ENCODE measurements at places on chromosomes 5 and 9.
A peak's percentile ranks its signal among the peaks of the same experiment; 100 is the strongest.

DNA sequence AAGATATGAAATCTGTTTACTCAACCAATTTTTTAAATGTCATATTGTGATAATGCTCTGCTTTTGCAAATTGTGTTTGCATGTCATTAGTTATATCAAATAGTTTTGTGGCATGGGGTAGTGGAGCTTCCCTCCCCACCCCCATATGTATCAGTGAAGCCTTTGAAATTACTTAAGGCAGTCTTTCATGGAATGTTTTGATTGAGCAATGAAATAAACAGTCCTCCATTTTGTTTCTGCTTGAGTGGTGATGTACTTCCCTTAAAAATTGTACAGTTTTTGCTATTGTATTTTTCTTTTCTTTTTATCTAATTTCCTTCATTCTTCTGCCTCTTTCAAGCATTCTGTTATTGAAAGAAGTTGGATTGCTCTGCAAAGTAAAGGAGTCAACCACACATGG is 3.5 kb downstream of the SOWAHA start:
- DNase-seq: no peak

- no peak for DNase-seq
Observed at GRCh38 chr5:7376871-7377270, 19.1 kb upstream of the ADCY2 start.

GRCh38 chr5:53917095-53917494 is 356.7 kb downstream of the NDUFS4 start:
- DNase-seq: no peak

DNA sequence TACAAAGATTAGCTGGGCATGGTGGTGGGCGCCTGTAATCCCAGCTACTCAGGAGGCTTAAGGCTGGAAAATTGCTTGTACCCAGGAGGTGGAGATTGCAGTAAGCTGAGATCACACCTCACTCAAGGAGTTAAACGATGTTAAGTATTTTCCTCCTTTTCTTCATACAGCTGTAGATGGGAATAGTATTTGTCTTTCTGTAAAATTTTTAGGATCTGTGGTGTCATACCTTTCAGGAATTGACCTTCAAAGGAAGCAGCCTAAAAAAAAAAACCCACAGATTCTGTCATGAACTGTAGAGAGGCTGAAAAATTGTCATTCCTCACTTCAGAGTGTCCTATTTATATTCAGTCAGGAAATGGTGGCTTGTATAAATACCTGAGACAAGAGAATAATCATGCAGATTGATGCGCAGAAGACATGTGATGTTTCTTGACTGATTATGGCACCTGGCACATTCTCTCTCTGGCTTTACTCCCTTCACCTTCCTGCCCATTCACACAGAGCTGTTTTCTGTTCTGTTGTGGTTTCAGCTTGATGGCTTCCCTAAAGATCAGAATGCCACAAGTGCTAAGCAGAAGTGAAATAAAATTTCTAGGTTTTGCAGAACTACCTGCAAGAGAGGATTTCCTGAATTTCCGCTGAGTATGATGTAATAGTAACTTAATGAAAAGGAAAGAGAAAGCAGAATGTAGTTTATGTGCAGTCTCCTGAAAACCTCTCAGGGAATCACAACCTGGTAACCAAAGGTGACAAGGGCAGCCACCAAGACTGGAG is 3.8 kb downstream of the IFNA1 start:
- no peak for DNase-seq

- DNase-seq: peak; percentile 75
Observed at GRCh38 chr5:119435436-119436132, 16.7 kb upstream of the HSD17B4 start.

DNA sequence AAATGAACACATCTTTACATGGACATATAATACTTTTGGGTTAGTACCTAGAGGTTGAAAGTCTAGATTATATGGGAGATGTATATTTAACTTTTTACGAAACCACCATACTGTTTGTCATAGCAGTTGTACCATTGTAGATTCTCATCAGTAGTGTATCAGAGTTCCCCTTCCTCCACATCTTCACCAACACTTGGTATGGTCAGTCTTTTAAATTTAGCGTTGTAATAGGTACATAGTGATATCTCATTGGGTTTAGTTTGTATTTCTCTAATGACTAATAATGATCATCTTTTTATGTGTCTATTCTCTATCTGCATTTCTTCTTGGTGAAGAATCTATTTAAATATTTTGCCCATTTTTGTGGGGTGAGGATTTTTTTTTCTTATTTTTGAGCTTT is 137.5 kb downstream of the NR3C1 start:
- DNase-seq: no peak

Data from activated T-cell treated with anti-CD3 and anti-CD28 coated beads, Interleukin-2, amount 50 U/mL, for 1 hour (primary cell).